KBM-7 (cell line): ENCODE measurements at places on chromosomes 3 and 15.
A peak's percentile ranks its signal among the peaks of the same experiment; 100 is the strongest.

DNA sequence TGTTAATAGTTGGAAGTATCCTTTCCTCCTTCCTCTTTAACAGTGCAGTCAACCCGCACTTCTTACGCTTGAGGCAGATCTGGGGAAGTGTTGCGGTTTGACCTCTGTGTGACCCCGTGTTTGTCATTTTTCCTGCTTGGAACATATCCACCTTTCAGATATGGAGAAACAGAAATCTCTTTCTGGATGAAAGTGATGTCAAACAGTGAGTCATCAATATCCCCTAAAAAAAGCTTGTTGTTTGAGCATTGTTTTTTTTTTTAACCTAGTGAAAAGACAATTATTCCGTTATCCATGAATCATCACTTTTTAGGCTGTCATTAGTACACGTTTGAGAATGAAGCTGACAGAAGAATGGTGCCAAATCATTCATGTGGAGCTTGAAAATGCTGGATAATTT, 293.7 kb downstream of the ARPP21 start:
- DNase-seq = peak; percentile 39

DNA sequence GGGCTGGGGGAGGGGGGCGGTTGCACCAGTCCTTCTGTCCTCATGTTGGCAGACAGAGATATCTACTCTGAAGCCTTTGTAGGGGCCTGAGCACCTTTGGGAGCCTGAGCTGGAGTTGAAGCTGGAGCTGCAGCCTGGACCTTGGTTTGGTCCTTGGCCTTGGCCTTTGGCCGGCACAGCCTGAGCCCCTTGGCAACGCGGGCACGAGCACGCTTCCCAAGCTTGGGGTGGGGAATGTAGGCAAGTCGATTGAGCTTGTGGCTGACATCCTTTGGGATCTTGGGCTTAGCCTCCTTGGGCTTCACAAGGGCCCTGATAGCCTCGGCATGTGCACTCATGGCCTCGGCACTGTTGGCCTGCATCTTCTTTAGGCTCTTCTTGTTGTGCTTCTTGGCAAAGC, 8.1 kb upstream of the ST6GAL1 start:
- DNase-seq = no peak

- no peak for DNase-seq
Observed at GRCh38 chr15:93135459-93135858, 46.4 kb upstream of the RGMA start.

GRCh38 chr3:49666592-49666991, 7.6 kb upstream of the APEH start:
- no peak for DNase-seq

- no peak for DNase-seq
Observed at GRCh38 chr15:69551391-69552056, 98.9 kb downstream of the RPLP1 start.

DNA sequence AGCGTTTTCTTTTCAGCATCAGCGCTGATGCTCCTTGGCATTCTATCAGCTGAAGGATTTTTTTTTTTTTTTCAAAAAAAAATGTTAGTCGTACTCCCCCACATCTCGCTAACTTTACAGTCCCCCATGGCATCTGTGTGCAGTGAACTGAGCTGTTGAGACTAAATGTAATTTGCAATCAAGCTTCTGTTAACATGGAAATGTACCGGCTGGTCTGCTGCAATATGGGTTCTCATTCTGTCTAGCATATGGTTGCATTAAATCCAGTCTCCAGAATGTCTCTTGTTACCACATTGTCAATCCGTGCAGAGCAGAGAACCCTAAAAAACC, 32.2 kb upstream of the TPRG1 start:
- DNase-seq = no peak

DNA sequence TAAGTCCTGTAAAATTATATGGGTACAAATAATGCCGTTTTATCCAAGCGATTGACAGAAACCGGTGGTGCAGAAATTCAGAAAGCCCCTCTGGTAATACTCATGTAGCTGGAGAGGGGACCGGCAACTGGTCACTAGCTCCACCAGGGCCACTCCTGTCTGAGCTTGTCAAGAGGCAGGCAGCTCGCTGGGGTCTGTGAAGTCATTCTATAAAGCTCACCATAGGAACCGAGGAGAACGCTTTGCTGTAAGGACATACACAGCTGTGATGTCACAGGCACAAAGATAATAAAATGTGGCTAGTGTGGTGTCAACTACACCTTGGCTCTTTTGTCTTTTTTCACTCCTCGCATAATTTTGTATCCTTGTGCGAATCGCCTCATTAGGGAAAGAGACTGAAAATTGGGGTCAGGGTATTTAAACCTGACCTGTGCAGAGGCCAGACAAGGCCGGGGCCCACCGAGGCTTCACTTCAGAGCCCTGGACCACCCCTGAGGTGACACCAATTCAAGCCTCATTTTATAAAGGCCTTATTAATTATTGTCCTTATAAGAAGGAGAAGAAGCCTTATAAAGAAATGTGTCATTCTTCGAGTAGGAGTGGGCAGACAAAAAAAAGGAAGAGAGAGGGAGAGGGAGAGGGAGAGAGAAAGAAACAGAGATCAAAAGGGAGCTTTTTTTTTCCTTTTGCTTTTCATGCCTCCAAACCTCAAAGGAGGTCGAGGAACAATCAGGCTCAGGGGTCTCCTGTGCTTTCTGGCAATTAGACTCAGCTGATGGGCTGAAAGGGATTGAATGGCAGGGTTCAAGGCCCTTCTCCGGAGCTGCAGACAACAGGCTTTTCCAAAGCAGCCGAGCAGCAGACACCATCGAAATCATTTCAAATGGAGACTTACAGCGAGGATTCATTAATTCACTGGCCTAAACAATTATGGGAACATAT, 813.3 kb upstream of the ARRDC4 start:
- no peak for DNase-seq

DNA sequence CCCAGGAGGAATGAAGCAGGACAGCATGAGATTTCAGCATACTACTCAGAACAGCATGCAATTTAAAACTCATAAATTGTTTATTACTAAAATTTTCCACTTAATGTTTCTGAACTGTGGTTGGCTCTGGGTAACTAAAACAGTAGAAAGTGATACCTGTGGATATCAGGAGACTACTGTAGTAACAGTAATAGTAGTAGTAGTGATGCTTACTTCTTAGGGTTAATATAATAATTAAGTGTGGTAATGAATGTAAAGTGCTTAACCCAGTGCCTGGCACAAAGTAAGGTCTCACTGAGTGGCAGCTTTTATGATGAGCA, 117.3 kb downstream of the NR1I2 start:
- DNase-seq = no peak

GRCh38 chr3:193813501-193813830, 220.5 kb downstream of the OPA1 start:
- DNase-seq = no peak

DNA sequence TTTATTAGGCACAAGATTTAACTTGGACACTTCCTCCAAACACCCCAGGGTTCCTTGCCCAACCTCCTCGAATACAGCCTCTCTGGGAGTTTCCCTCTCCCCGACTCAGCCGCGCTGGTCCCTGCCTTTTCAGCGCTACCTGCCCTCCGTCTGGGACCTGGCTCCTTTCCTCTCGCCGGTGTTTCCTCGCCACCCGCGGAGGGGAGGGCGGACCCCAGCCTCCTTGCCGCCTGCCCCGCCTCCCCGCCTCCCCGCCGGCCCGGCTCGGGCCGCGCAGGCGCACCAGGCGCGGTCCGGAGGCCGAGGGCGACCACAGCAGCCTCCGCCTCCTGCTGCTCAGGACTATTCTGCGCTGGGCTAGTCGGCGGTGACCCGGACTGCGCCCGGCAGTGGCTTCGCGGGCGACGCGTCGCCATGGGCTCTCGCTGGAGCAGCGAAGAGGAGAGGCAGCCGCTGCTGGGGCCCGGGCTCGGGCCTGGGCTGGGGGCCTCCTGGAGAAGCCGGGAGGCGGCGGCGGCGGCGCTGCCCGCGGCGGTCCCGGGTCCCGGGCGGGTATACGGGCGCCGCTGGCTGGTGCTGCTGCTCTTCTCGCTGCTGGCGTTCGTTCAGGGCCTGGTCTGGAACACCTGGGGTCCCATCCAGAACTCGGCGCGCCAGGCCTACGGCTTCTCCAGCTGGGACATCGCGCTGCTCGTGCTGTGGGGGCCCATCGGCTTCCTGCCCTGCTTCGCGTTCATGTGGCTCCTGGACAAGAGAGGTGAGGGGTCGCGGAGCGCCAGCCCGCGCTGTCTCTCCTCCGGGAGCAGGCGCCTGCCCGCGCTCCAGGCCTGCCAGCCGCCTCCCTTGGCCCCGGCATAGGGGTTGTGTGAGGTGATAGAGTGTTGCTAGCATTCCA, at the start of gene SLC49A4:
Gene SLC49A4 (plus strand): TSS at position 291 of the 895 bp plus-strand sequence. CDS start 124 bp downstream, at position 415.
- DNase-seq = peak; percentile 80

GRCh38 chr3:186847437-186847836, 4.9 kb downstream of the ADIPOQ start:
- DNase-seq = peak; percentile 23

GRCh38 chr3:24261521-24261920, 233.1 kb downstream of the THRB start:
- DNase-seq = no peak

DNA sequence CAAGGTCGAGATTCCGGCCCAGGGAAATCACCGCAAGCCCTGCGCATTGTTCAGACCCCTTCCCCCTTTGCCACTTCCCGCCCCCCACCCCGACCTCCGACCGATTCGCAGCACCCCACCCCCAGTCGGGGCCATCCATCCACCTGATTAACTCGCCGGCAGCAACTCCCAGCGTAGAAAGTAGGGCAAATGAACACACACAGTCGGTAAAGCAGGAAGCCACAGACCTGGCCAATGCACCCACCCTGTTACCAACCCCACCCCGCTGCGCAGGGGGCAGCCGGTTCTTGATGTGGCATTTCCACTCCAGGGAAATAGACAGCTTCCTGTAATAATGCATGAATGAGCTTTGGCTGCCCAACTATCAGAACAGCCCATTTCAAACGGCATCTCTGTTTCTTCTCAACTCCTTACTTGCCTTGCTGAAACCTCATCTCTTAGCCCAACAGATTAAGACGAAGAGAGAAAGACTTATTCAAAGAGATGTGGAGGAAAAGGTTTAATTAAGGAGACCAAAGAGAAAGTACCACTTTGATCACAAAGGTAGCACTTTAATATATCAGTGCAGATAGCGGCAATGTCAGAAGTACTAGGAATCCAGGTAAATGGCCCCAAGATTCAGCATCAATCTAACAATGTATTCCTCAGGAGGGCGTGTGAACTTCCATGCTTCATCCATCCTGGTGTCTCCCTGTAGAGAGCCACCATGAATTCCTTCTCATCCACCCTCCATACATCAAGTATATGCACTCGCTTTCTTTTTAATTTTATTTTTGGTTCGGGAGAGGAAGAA, 1.9 kb downstream of the TNIK start:
- DNase-seq = peak; percentile 46

DNA sequence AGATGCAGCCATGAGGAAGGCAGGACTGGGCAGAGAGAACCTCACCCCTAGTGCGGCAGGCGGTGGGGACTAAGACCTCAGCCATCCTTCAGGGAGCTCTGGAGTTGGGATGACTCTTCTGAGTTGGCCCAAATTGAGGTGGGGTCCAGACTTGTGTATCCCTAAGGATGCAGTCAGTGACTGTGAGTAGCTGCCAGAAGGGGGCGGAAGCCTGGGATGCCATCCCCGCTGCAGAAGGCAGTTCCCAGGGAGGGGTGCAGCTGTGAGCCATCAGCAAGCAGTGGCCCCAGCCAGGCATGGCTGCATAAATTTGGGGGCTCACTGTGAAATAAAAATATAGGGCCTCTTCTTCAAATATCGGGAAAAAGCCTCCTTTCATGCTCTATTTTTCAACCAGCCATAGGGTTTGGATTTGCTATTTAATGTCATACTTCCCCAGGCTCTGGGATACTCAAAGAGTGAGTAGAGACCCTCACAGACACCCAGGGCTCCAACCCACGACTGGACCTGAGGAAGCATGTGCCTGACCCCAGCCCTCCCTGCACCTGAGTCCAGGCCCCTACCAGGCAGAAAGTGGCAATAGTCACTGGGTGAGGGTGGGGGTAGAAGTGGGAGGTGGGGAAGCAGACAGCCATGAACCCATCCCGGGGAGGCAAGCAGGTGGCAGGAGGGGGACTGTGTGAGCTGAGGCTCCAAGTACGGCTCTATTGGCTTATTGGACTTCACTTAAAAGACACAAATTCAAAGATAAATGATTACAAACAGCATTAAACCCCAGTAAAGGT, 30.5 kb downstream of the GRK7 start:
- DNase-seq = no peak

DNA sequence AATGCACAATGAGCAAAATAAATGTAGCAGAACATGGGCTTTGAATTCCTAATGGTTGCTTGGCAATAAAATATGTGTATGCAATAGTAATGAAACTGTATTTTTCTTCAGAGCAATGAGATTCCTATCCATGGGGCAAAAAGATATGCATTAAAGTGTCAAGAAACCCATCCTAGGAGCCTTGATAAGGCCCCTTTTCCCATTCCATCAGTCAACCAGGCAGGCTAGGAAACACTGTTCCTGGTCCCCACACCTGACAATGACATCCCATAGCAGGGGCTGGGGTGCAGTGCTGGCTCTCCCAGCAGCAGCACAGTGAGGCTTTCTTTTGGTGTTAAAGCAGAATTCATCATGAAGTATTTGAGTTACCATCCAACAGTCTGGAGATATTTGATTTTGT, 113.3 kb upstream of the AGTR1 start:
- no peak for DNase-seq

DNA sequence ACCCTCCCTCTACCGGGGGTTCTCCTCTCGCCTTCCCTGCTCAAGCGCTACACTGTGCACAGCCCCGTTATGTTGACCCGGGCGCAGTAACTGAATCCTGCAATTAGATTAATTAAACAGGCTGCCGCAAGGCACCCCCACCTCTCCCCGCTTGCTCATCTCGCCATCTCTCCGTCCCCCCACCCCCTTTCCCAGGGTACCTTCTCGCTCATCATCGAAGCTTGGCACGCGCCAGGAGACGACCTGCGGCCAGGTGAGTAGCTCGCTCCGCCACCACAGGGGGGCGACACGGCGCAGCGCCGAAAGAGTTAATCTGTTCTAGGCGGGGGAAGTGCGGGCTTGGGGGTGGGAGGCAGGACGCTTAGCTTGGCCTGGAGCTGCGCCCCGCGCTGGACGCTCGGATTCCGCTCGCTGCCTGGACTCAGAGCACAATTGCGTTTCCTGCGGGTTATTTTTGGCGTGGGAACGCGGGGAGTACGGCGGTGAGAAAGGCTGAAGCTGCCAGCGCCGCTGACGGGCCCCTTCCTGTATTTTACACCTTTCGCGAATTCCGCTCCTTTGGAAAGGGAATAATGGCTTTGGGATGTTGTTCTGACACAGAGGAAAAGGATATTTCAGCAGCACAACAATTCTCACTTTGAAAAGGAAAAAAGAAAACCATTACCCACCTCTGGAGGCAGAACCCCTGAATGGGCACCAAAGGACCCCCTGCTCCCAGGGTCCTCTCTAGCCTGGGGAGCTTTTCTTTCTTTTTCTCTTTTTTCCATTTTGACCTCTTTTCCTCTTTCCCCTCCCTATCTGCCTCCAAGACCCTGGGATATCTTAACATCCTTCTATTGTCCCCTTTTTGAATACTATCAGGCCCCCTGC, 1.5 kb downstream of the DLL4 start:
- DNase-seq = peak; percentile 35

DNA sequence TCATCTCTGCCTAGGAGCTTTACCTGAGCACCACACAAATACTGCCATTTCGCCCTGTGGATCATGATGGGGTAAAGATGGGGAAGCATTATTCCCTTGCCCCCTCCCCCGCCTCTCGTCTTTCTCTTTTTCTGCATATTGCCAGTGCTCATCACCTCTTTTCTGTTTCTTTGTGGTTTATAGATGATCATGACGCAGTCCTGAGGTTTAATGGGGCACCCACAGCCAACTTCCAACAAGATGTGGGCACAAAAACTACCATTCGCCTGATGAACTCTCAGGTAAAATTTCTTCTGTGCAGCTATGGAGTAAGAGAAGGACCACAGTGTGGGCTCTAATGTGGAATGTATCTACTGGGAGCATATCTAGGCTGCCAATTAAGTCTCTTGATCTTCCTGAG, 88.2 kb downstream of the RPL39L start:
- DNase-seq = no peak

- no peak for DNase-seq
Observed at GRCh38 chr3:184872200-184872599, 60.2 kb downstream of the VPS8 start.
